ENCODE measurements at places on chromosomes 13 and 19.
A peak's percentile ranks its signal among the peaks of the same experiment; 100 is the strongest.

DNA sequence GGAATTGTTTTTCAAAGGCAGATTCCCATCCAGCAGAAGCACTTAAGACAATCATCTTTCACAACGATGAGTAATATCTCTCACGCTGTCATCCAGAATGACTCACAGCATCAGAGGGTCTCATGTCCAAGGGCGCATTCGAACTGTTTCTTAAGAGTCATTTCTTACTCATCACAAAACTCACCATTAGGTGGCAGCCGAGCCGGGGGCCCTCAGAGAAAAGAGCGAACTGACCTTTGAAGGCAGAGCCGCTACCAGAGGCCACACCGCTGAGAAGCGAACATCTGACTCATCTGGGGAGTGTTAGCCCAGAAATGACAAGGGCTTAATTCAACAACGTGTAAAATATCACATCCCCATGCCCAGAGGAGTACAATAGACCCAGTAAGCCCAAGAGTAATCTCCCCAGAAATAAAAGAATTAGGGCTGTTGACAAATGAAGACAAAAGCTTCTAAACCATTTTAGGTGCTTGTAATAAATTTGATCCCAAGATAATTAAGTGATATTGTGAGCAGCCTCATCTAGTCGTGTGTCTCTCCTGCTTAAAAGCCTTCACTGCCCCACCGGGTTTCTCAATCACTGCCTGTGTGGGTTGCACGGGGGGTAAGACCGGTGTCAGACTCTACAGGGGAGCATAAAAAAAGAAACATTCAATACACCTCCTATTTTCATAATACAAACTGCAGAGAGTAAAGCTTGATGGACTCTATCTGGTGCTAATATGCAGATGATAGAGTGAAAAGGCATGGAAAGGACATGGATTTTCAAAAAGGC is 96.2 kb downstream of the CYSLTR2 start:
- DNase-seq = peak; percentile 86

DNA sequence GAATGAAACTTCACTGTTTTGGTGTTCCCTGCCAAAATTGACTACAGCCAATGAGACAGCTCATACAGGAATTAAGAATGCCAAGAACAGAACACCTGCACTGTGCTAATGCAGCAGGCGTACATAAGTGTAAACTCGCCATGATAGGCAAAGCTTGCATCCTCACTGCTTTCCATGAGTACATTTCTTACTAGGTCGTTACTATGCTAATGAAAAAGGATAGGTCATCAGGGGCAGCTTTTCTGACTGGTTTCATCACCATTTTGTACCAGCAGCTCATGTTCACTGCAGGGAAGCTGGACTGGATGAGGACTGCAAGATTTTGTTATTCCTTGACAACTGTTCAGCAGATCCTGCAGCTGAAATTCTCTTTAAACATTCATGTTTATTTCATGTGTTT is 1383.8 kb downstream of the EFNB2 start:
- DNase-seq = no peak

GRCh38 chr13:73738626-73739025 is 395.6 kb downstream of the KLF12 start:
- no peak for DNase-seq

DNA sequence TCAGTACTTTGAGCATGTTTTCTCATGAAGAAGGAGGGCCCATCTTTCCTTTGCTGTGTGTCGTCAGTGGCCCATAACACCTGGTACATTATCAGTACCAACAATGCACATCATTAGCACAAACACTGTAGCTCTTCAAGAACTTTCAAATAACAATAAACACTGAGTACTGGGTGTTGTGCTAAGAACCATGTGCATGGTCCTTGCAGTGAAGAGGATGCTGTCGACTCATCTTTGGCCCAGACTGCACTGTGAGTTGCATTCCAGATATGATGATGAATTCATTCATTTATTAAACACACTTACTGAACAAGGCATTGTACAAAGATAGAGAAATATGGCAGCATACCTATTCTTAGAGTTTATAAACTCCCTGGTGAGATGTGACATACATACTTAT is 55.8 kb downstream of the FLT3 start:
- DNase-seq = no peak

DNA sequence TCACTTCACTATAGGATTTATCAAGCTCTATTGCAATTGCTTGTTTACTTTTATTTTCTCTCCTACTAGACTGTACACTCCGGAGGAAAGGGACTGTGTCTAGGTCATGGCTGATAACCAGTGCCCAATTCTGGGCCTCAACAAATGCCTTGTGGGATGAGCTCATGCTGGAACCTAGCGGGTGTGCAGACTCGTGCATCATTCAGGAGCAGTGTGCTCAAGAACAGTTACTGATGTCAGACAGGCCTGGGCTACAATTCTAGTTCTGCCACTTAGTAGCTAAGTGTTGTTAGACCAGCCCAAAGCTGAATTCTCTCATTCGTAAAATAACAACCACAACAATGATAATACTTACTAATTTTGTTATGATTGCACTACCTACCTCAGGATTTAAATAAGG is 95.4 kb downstream of the CYSLTR2 start:
- no peak for DNase-seq

DNA sequence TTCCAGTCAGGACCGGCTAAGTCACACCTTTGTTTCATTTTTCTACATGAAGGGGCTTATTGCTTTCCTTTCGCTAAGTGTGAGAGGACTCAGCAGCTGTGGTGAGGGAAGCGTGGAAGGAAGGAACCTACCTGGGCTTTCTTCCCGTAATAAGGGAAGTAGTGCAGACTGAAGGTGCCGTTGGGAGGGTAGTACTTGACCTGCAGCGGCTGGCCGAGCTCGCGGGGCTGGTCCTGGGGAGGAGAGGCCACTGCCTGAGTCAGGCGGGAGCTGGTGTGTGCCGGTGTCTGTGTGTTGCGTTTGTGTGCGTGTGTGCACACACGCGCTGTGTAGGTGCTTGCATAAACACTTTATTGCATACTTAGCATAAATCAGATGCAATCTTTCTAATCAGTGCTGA is 7.7 kb downstream of the ATP4B start:
- no peak for DNase-seq

- DNase-seq = no peak
Observed at GRCh38 chr19:35874392-35874930, 6.1 kb downstream of the APLP1 start.

- no peak for DNase-seq
Observed at GRCh38 chr13:113110852-113111315, 5.3 kb downstream of the F7 start.

DNA sequence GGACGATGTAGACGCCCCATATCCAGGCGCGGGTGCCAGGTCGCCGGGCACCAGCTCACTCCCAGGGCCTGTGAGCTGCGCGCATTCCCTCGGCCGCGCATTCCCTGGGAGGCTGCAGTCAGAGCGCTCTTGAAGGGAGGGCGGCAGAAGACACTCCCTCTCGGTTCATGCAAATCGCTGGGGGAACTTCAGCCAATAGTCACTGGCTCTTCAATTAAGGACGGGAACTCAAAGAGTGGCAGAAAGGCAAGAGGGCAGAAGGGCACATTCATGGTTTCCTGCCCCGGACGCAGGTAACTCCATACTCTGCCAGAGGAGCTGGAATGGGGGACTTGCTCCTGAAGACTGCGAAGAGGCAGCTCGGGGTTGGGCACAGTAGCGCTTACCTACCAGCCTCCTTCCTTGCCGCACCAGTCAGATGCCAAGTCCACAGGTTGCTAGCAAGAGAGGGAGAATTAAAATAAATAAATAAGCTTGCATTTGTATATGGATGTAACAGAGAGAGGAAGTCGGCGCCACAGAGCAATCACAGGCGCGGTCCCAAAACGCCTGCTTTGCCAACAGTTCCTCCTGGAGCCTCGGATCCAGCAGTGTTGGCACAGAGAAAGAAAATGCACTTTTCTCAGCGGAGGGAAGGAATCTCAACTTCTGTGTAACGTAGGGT is 459 bp downstream of the PCDH20 start:
- no peak for DNase-seq

DNA sequence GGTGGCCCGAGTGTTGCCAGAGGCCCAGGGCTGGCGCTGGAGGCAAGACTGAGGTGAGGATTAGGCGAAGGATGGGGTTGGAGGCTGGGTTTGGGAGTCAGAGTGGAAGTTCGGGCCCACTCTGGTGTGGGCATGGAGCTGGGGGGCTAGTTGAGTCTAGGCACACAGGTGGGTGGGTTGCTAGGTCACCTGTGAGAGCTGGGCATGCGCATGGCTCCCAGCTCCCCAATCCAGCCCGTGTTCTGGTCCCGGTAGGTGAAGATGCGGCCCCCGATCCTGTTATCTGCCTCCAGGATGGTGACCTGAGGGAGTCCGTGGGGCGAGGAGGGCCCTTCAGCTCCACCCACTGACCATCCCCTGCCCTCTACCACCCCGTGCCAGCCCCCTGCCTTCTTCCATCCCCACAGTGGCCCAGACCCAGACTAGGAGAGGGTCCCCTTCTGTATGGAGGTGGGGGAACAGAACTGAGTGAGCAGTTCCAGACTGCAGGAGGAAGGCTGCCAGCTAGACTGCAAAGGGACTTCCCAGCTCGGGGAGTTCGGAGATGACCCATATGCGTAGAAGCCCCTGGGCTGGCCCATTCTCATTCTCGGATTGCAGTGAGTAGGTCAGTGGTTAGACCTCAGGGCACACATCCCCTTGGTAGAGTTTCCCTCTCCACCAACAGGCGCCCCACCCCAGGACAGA is 1.7 kb downstream of the IL4I1 start:
- DNase-seq = no peak

- no peak for DNase-seq
Observed at GRCh38 chr13:53001444-53002225, 27.0 kb upstream of the OLFM4 start.

- no peak for DNase-seq
Observed at GRCh38 chr13:103157016-103157415, 90.8 kb upstream of the SLC10A2 start.

DNA sequence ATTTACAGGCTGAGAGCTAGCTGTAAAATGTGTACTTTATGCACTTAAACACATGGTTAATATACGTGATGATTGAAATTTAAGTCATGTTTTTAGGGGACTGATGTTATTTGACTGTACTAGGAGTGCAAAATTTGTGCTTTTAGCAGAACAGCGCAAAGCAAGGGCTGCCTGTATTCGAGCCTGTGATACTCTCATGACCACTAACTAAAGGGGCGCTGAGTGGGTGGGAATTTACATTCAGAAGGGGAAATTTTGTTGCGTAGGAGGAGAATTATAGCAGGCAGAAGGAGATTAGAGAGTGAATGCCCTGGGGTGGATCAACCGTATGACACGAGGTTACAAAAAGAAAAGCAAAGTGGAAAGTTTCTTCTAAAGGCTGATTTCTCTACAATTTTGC is 271.8 kb upstream of the HTR2A start:
- DNase-seq = no peak

Data from AG04450 (cell line).